ENCODE measurements at places on chromosomes 1 and 21.

DNA sequence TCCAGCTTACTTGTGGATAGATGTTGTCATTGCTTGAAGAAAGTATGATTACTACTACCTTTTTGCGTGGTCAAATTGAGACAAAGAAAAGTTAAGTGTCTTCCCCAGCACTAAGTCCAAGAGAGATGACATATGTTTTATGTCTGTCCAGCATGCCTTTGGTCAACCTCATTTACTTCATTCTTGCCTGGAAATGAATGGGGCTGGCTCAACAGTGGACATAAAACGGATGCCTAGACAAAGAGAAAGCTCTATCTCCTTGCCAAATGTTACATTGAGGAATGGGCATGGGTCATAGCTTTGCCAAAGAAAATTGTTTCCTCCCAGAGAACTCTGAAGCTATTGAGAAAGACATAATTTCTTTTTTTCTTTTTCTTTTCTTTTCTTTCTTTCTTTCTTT lies 82.4 kb upstream of the PLPPR4 start:
- DNase-seq = no peak

GRCh38 chr1:5459839-5460610 lies 532.2 kb downstream of the NPHP4 start:
- DNase-seq = no peak

- no peak for DNase-seq
Measured at GRCh38 chr1:167305706-167306277, 85.1 kb downstream of the POU2F1 start.

- DNase-seq = no peak
Measured at GRCh38 chr1:31675161-31675560, 28.7 kb downstream of the COL16A1 start.

DNA sequence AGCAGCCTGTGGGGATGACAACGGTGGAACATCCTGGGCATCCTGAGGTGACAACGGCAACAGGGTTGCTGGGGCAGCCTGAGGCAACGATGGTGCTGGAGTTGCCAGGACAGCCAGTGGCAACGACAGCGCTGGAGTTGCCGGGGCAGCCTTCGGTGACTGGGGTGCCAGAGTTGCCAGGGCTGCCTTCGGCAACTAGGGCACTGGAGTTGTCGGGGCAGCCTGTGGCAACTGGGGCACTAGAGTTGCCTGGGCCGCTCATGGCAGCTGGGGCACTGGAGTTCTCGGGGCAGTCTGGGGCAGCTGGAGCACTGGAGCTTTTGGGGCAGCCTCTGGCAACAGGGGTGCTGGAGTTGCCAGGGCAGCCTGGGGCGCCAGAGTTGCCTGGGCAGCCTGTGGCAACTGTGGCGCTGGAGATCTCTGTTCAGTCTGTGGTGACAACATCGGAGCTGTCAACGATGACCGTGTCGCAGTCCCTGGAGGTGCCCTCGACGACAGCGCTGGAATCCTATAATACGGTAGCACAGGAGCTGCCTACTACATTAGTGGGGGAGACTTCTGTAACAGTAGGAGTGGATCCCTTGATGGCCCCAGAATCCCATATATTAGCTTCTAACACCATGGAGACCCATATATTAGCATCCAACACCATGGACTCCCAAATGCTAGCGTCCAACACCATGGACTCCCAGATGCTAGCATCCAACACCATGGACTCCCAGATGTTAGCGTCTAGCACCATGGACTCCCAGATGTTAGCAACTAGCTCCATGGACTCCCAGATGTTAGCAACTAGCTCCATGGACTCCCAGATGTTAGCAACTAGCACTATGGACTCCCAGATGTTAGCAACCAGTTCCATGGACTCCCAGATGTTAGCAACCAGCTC lies 8.2 kb downstream of the SON start:
- DNase-seq = no peak

GRCh38 chr1:176434234-176434633 lies 28.7 kb upstream of the PAPPA2 start:
- no peak for DNase-seq

DNA sequence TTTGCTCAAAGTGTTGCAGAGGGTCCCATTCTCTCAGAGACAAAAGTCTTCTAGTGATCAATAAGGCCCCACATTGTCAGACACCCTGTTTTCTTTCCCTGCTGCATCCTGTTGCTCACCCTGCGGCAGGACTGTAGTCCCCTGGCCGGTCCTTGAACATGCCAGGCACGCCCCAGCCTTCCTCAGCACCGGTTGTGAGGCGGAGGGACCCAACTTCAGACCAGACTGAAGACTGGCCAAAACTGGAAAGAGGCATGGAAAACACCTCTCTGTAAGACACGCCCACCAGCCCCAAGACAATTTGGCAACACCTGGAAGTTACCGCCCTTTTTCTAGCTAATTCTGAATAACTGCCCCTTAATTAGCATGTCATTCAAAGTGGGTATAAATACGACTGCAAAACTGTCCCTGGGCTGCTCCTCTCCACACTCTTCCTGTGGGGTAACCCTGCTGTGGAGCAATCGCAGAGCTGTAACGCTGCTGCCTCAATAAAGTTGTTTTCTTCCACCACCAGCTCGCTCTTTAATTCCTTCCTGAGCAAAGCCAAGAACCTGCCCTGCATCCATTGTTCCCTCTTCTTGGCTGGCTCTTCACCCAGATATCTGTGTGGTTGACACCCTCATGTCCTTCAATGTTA lies 23.8 kb downstream of the PLA2G2A start:
- DNase-seq = no peak
